ENCODE measurements at places on chromosomes 5 and 9.

DNA sequence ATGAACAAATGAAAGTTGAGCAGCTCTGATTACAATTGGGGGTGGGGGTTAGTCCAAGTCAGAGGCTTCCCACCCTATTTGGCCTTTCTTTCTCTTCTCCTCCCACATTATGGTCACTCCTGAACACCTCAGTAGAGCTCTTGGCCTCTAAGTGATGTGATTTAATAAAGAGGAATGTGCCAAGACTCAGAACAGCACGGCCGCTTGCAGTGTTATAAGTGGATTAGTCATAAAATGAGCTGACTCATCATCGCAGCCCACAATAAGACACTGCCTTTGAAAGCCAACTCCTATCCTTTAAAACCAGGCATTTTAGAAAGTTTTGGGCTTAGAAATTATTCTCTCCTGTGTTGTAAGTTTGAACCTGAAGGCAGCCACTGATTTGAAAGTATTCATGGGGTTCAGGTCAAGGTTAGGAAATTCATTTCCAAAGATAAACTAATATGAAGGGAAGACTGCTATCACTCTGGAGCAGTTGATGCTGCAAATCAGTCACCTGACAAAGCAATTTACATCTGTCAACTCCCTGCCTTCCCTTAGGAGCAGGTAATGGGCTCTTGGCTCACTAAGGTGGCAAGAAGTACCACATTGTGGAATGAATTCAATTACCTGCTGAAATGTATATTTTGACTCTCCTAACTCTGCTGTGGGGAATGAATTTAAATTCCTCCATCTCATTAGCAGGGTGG lies 283.6 kb upstream of the NMUR2 start:
- DNase-seq: no peak

- no peak for DNase-seq
Measured at GRCh38 chr9:30928045-30928444, 1456.4 kb upstream of the ACO1 start.

- no peak for DNase-seq
Measured at GRCh38 chr9:128304136-128304970, 17.9 kb downstream of the TRUB2 start.

GRCh38 chr9:126222363-126222834 lies 104.2 kb upstream of the MVB12B start:
- no peak for DNase-seq

- peak; percentile 3 for DNase-seq
Measured at GRCh38 chr9:14157191-14157590, 156.8 kb downstream of the NFIB start.

- no peak for DNase-seq
Measured at GRCh38 chr5:79694652-79695051, 5.0 kb downstream of the CMYA5 start.

DNA sequence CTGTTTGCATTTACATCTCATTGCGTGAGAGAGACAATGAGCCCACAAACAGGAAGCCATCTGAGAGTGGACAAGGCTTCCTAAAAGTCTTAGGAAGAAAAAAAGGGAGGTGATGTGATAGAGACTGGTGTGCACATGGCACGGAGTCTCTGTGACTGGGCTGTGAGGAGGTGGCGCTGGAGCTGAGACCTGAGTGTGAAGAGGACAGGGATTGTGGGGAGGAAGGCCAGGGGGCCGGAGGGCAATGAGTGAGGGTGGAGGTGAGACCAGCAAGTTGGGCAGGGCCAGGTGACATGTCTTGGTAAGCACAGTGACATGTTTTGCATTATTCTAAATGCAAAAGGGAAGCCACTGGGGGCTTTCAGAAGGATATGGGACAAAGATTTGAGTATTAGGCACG lies 45.0 kb downstream of the TSPAN17 start:
- no peak for DNase-seq

GRCh38 chr9:108835831-108836230 lies 20.0 kb downstream of the ACTL7B start:
- no peak for DNase-seq

GRCh38 chr5:65127161-65127901 lies 354.4 kb downstream of the ADAMTS6 start:
- no peak for DNase-seq

GRCh38 chr9:26904671-26905070 lies 12.1 kb upstream of the CAAP1 start:
- no peak for DNase-seq

DNA sequence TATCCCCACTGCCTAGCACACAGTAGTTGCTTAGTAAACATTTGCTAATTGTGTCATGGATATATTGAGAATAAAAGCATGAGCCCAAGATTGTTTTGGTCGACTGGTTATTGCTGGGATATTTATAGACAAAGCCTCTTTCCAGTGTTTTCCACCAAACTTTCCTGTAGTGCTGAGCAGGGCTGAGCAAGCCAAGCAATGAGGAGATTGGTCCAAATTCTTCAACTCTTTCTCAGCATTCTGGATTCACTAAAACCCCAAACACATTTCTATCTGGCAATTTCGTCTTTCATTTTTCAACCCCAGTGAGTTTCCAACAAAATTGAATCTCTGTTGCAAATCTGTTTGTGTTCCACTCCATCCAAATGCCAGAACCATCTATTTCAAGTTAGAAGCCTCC lies 31.9 kb upstream of the TARS1 start:
- no peak for DNase-seq

DNA sequence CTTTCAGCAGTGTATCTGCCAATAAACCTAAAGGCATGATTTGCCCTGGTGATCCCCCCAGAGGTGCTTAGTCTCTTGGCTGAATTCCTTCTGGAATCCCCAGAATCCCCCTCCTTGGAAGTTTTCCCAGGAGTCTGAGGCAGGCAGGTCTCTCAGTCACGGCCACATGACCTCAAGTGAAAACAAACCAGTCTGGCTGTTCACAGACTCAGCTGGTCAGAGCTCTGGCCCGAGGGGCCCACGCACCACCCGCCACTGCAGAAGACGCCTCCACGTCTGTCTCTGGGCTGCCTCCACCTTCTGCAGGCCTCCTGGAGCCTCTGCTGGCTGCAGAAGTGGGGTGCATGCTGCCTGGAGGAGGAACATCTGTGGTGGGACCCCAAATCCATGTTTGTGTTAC lies 52.5 kb downstream of the HRH2 start:
- DNase-seq: no peak

GRCh38 chr5:149849966-149850910 lies 94.4 kb downstream of the PDE6A start:
- no peak for DNase-seq

GRCh38 chr9:109109967-109110328 lies 9.8 kb downstream of the TMEM245 start:
- DNase-seq: no peak

- DNase-seq: no peak
Measured at GRCh38 chr9:136243631-136244030, 2.0 kb downstream of the QSOX2 start.

DNA sequence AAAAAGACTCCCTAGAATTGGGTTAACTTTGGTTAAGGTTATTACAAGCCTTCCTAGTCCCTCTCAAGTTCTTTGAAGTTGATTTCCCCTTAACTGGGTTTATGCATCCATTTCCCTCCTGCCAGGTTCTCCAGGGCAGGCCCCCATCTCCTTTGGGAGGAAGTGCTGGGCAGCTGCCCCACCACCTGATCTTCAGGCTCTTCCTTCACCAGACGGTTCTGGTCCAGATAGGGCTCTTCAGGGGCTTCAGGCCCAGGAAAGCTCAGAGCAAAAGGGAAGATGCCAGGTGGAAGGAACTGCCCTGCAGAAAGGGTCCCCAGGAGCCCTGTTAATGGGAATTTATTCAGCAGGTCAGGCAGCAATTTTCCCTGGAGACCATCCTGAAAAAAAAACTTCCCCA lies 2.1 kb downstream of the SMIM32 start:
- no peak for DNase-seq

GRCh38 chr9:121735793-121736770 lies 84.6 kb downstream of the DAB2IP start:
- DNase-seq: no peak

GRCh38 chr9:83264315-83264714 lies 201.4 kb upstream of the RASEF start:
- no peak for DNase-seq

- no peak for DNase-seq
Measured at GRCh38 chr5:98986587-98986986, 57.8 kb upstream of the CHD1 start.

GRCh38 chr9:82970359-82970758 lies 92.6 kb downstream of the RASEF start:
- DNase-seq: no peak

DNA sequence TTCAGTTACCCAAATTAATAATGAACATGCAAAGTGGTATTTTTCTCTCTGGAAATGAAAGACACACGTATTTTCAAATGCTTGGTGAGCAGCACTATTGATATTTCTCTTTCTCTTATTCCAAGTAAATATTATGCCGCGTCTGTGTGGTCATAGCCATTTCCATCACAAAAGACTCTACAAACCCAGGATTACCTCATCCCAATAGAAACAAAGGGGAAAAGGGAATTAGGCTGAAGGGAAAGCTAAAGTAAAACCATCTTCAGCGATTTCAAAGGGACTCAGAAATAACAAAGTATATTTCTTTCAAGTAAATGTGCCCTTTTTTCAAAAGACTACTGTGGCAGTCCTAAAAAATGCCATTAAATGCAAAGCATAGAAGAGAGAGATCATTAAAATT lies 62.0 kb upstream of the FST start:
- no peak for DNase-seq

DNA sequence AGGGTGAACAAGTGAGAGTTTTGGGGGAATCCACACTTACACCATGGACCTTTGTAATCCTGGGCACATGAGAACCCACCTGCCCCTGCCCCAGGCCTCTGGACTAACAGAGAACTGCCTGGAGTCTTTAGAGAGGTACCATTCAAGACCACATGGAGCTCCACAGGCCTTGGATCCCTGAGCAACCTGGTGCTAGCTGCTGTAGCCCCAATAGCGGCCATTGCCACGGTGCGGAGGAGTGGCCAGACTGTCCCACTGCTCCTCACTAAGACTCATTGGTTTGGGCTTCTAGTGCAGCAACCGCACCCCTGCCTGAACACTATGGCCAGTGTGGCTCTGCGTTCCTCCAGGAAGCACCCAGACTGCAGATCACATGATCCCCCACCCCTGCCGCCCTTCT lies 45.8 kb downstream of the OSMR start:
- DNase-seq: no peak

GRCh38 chr9:84382720-84383119 lies 42.2 kb upstream of the SLC28A3 start:
- no peak for DNase-seq

GRCh38 chr9:121362813-121363621 lies 7.0 kb downstream of the STOM start:
- no peak for DNase-seq

GRCh38 chr9:72564479-72565281 lies 43.3 kb downstream of the TMC1 start:
- DNase-seq: no peak

- DNase-seq: no peak
Measured at GRCh38 chr5:169691471-169691870, 54.4 kb downstream of the DOCK2 start.

- no peak for DNase-seq
Measured at GRCh38 chr5:33075731-33076130, 364.6 kb downstream of the NPR3 start.

DNA sequence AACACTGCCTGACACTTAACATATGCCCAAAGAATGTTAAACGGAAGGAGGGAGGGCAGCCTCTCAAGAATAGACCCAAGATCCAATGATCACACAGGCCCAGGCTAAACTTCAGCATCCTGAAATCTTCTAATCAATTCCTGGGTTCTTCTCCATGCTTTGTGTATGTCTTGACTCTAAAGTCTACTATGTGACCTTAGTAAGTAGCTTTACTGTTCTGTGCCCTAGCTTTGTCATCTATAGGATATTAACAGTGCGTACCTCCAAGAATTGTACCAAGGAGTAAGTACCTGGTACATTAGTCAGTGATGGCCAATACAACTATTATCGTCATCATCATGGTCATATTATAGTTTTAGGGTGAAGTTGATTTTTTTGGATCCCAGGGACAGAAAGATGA lies 96.6 kb downstream of the SGCD start:
- DNase-seq: no peak

GRCh38 chr9:18490641-18491370 lies 16.9 kb downstream of the ADAMTSL1 start:
- DNase-seq: no peak

DNA sequence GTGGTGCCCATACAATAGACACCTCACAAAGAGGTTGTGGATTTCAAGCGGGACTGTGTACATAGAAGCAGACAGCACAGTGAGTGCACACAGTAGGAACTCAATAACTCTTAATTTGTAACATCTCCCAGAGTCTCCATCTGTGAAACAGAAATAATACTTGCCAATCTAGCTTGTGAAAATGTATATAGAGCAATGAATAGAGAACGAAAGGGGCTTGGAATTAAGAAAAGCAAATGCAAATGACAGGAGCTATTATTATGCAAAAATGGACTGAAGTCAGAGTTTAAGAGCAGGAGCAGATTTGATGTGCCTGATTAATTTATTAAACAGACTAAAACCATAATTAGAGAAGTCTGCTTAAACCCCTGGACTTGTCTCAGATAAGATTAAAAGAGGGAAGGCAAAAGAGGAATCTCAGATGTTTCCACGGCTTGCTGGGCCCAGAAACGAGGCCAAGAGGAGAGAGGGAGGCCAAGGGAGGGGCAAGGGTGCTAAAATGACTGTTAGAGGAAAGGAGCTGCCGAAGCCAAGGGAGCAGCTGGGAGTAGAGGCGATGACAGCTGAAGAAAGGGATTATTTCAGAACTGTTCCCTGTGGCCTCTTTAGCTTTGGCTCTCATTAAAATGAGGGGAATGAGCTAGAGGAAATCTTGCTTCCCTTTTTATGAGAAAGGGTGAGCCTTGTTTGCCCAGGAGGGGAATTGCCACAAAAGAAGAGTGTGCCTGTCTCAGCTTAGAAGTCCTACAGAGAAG lies 72.1 kb downstream of the FEM1C start:
- DNase-seq: no peak

DNA sequence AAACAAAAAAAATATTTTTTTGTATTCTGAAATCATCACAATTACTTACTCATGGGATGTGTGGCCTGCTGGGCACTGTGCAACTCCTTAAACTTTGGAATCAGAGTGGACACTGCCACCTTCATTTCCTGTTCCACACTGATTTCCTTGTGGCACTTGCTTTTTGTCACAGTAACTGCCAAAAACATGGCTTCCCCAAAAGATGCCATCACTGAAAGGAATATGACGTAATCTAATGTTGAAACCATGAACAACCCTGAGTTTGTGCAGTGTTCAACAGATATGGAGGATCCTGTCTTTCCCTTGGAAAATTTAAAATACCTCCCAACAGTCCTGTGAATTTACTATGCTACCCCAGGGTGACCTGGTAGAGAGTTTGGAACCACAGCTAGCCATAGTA lies 12.6 kb upstream of the IL12B start:
- DNase-seq: no peak

DNA sequence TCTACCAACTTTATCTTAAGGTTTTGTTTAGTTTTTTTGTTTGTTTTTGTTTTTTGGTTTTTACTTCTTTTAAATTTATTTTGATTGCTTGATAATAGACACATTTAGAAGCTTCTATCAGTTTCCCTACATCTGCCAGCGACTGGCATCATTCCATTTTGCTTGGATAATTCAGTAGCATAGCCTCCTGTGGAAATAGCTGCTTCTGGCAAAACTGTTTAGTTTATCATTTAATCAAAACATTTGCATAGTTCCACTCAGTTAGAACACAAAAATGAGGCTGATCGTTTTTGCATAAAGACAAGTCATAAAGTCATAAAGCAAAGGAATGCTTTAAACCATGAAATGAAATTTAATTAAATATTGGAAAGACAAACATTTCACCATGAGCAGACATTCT lies 133.7 kb upstream of the NFIL3 start:
- no peak for DNase-seq

Measured in GM06990 (cell line).